Activated naive CD8-positive, alpha-beta T cell treated with anti-CD3 and anti-CD28 coated beads, Interleukin-2, amount 50 U/mL, for 16 hours (primary cell): ENCODE measurements at places on chromosomes 3 and 15.

DNA sequence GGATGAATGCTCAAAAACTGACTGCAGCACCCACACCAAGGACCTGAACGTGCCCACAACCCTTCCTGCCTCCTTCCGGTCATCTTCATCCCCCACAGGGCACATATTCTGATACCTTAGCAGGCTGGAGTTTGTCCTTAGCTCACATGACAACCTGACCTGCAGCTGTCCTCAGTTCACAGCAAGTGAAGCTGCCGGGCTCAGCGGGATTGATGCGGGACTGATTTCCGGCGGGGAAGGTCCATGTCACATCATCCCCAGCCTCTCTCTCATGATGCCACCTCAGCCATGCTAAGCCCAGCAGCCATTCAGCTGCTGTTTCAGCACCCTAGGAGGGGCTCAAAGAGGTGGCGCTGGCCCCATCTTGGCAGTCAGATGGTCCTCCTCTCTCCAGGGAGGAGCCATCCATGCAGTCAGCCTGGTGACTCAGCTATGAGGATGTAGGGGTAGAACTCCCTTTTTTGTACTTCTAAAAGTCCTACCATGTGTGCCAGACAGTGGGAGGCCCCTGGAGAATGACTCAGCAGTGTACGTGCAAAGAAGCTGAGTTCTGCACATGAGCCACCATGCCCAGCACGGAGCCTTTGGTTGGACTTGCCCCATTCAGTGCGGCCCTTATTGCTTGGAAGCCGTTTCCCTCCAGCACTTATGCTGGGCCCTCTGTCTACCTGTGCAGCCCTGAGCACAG lies 9.5 kb downstream of the CA12 start:
- no peak for DNase-seq

GRCh38 chr3:122105626-122106025 lies 50.5 kb downstream of the CD86 start:
- DNase-seq = no peak

DNA sequence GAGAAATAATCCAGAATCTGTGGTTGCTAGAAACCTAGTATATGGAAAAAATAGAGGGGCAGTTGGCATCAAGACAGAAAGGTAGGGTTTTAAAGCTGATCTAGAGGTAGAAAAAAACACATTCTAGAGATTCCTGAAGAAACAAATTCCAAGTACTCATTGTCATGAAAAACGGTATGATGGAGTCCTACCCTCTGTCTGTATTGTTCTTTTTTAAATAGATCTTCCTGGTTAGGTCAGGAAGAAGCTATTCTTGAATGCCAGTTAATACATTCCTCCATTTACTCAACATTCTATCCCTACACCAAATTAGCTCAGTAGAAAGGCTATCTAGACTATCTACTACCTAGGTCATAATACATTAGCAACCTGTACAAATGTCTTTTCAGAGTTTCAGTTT lies 364.7 kb downstream of the FHIT start:
- no peak for DNase-seq

GRCh38 chr3:145055375-145056076 lies 1083.9 kb downstream of the DIPK2A start:
- no peak for DNase-seq

DNA sequence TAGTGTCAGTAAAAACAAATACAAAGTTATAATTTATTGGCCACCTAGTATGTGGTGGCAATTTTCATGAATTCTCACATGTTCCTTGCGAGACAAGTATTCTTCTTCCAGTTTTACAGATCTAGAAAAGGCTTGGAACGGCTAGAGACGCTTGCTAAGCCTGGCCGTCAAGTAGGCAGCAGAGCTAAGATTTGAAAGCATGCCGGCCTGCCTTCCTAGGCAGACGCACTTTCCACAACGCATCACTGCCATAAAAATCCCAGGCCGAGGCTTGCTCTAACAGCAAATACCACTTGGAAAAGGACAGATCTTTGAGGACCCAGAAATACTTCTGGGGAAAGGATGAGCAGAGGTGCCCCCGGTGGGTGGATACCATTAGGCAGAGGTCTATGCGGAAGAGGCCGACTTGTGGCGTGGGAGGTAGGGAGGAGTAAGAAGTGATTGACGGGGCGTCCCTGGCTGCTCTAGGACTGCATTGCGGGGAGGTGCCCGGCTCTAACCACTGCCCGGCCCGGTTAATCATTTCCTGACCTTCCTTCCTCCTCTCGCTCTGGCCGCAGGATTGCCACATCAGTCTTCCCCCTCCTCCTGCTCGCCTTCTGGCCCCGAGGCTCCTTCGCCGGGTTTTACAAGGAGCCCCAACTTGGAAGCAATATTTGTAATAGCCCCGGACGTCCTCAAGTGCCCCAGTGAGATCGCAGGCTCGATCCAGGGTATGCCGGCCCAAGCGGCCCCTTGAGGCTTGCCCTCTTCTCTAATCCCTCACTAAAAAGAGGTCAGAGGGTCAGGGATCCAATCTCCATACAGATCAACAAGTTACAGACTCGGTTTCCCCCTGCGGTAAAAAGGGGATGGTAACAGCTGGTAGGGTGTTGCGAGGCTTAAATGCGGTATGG lies 1.3 kb upstream of the USP3 start:
- DNase-seq = peak; percentile 28

DNA sequence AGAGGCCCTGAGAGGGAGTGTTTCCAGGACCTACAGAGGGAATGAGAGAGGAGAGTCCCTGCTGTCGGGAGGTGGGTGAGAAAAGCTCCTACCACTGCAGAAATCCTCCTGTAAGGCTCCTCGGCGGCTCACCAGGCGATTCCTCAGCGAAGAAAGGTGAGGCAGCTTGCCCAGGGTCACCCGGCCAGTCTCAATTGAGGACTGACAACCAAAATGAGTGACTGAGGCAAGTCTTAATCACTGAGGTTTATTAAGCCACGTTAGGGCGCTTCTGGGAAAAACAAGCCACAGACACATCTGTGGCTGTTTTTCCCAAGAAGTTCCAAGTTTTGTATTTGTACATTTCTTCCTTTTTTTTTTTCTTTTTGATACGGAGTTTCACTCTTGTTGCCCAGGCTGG lies 48.5 kb downstream of the ZDHHC19 start:
- DNase-seq = no peak

DNA sequence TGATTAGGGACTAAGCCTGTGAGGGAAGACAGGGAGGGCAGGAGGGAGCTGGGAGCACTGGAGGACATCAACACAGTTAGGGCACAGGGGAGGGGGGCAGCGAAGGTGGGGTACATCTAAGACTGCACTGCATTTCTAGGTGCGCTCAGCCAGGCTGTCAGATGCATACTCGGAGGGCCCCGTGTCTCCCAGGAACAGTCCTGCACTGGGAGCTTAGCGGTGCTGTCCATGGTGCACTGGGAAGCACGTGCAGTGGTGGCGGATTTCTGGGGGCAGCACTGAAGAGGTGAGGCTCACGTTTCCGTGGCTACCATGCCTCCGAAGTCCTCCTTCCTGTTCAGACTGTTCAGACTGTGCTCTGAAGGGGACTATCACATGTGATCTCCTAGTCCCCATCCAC lies 54.4 kb downstream of the ROPN1B start:
- DNase-seq = no peak

- DNase-seq = no peak
These were observed 5.6 kb upstream of the NICN1 start for GRCh38 chr3:49434731-49435130.

GRCh38 chr3:23162934-23163333 lies 40.2 kb upstream of the UBE2E2 start:
- no peak for DNase-seq

DNA sequence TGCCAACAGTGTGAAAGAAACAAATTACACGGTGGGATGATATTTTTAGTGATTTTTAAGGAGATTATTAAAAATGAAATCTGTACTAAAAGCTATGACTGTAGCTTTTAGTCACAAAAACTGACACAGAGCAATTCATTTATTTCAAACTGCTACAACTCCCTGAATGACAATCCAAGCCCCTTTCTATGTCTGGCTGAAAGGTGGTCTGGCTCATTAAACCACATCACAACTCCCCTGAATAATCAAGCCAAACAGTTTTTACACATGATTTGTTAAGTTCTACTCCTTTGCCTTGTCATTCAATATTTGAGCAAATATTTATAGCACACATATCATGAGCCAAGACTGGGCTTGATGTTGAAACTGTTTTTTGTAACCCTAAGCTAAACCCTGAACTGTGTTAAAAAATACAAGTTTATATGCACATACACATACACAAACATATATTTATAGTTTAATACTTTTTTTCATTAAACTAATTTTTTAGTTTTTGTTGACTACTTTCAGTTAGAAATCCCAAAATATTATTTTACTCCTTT lies 125.5 kb downstream of the RBMS3 start:
- no peak for DNase-seq

GRCh38 chr3:23804441-23805209 lies 1.1 kb upstream of the UBE2E1 start:
- DNase-seq = no peak

GRCh38 chr3:124274051-124274450 lies 282.1 kb upstream of the ROPN1 start:
- DNase-seq = no peak

GRCh38 chr3:190384309-190384756 lies 3.6 kb upstream of the CLDN16 start:
- DNase-seq = no peak

GRCh38 chr15:41839781-41840491 lies 1.3 kb downstream of the PLA2G4B start:
- DNase-seq = no peak

DNA sequence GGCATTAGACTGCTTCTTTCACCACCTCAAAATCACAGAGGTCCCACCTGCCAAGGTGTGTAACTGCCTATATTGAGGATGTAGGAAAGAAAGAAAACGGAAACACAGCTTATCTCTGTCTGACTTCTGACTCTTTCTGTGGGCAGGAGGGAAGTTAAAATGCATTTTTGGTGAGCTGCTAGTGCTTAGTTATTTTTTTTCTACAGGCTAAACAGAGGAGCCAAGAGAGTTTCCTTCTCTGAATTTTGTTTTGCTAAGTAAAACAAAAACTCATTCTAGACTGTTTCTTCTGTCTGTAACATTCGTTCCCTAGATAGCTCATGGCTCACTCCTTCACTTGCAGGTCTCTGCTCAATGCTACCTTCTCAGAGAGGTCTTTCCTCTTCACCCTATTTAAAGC lies 18.8 kb upstream of the AMOTL2 start:
- DNase-seq = no peak

- DNase-seq = no peak
These were observed 995 bp downstream of the ADAMTS17 start for GRCh38 chr15:100340721-100341238.

- DNase-seq = no peak
These were observed 2.0 kb upstream of the CAPN7 start for GRCh38 chr3:15204005-15204404.

GRCh38 chr3:131597816-131598215 lies 95.0 kb upstream of the MRPL3 start:
- DNase-seq = no peak
